ENCODE measurements at places on chromosomes 3 and 15. TPM values are rescaled to one million over a fixed set of nuclear protein-coding genes. Genes with fewer than 3 reads are reported as not detected.
A peak's percentile ranks its signal among the peaks of the same experiment; 100 is the strongest.

GRCh38 chr3:148954981-148955380, 36.4 kb upstream of the GYG1 start:
- DNase-seq = no peak

NANOGP8 gene
- not detected for total RNA-seq

SLC22A13 gene
- total RNA-seq = 1.1 TPM

CA12 gene
- total RNA-seq = not detected

GRCh38 chr3:101849714-101850245, 466 bp downstream of the NFKBIZ start:
- peak; percentile 57 for DNase-seq

- no peak for DNase-seq
These were observed 6.1 kb downstream of the RHO start for GRCh38 chr3:129534428-129535027.

DNA sequence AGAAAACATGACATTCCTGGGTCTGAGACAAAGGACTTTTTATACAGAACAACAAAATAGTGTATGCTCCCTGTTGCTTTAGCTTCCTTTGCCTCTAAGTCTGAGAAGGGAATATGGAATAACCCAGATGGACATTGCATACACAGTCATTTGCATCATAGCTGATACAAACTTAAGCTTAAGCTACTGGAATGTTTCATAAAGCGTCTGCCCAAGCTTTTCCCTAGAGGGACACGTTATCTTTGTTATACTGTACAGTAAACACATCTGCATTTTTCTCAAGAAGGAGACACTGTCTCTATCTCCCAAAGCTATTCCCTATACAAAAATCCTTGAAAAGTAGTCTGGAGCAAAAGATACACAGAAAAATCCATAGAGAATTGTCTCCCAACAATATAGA, 775.0 kb downstream of the DIPK2A start:
- no peak for DNase-seq

Data from activated naive CD4-positive, alpha-beta T cell treated with anti-CD3 and anti-CD28 coated beads, Interleukin-2, amount 50 U/mL, for 72 hours (primary cell).